ENCODE measurements at places on chromosomes 5 and 9. TPM values are rescaled to one million over a fixed set of nuclear protein-coding genes. Genes with fewer than 3 reads are reported as not detected.

Gene KIF4B
- not detected for total RNA-seq

Gene CD14
- total RNA-seq = 3.5 TPM

Gene PCDHGB3
- 0.44 TPM for total RNA-seq

Gene CCDC192
- not detected for total RNA-seq

DNA sequence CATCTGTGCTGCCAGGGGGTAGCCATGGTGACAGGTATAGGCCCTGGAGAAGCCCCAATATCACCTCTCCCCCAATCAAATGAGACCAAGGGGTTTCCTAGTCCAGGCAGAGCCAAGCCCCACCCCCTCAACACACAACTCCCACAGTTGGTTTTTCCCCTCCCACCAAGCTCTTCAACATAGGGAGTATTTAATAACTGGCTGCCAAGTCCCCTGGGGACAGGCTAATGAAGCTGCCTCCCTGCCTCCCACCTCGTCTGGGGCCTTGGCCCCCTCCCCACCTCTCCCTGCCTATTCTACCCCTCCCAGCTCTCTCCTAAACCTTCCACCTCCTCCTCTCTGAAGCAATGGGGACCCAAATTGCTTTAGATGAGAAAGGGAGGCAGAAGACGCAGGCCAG lies 23.4 kb downstream of the CPLX2 start:
- no peak for DNase-seq

DNA sequence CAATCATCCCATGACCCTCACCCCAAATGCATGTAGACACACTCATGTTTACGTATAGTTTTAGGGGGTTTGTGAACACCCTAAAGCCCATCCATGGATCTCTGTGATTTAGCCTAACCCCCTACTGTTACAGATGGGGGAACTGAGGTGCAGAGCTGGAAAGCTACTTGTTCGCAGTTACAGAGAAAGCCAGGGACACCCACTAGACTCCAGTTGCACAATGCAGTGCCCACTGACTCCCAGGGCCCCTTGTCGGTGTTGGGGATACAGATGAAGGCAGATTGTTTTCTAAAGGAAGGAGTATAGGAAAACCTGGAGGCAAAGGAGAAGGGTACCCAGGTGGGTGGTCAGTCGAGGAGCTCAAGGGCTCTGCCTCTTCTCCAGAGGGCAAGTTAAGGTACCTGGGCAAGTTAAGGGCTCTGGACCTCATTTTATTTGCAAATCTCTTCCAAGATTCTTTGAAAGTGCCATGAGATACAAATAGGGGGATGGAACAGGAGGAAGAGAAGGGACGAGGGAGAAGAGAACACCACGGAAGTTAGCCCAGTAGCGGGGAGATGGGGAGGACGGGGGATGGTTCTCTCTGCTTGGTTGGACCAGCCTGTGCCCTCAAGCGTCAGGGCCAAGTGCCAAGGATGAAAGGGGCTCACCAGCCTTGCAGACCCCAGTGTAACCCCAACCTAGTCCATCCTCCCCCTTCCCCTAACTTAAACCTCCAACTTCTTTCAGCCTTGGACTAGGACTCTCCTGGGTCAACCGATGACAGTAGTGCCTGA lies 958 bp downstream of the MYOZ3 start:
- DNase-seq = no peak

- DNase-seq = no peak
These were observed 117.4 kb downstream of the SMARCA2 start for GRCh38 chr9:2132484-2133082.

DNA sequence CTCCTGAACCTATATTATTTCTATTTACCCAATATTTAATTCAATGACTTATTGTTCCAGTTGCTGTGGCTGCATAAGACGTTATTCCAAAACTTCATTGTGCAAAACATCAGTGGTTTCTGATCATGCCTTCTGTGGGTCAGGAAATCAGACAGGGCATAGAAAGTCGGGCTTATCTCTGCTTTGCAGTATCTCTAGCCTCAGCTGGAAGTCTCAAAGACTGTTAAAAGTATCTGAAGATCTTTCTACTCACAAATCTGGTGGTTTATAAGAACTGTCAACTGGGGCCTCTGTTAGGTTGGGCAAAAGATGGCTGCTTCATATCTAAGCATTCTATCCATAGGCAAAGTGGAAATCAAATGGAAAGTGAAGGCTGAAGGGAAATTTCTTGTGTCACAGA lies 687.7 kb upstream of the ARRDC3 start:
- DNase-seq = no peak

Measured in activated naive CD8-positive, alpha-beta T cell treated with anti-CD3 and anti-CD28 coated beads, Interleukin-2, amount 10 ng/mL, durations not matched to agents 7 days and 5 days (primary cell).